ENCODE measurements at places on chromosomes 16 and 17. TPM values are rescaled to one million over a fixed set of nuclear protein-coding genes. Genes with fewer than 3 reads are reported as not detected.

ITGB4 gene
- 100 TPM for total RNA-seq

DPEP3 gene
- total RNA-seq, result not detected

GRCh38 chr17:15442311-15443180 is 24.9 kb downstream of the CDRT4 start:
- no peak overlapping the region for H3K27ac ChIP-seq
- H3K4me1 ChIP-seq, result no peaks in the 10 kb centered on the region
- no peaks in the 10 kb centered on the region for H3K36me3 ChIP-seq
- no peak for DNase-seq

- DNase-seq, result no peak
- H3K36me3 ChIP-seq, result no peaks in the 10 kb centered on the region
- no peak overlapping the region for H3K4me3 ChIP-seq
- H3K4me1 ChIP-seq, result no peaks in the 10 kb centered on the region
- no peak overlapping the region for H3K27ac ChIP-seq
- no peaks in the 10 kb centered on the region for H3K27me3 ChIP-seq
These were observed 40.2 kb upstream of the PLCG2 start for GRCh38 chr16:81738783-81739496.

- H3K4me1 ChIP-seq, result peaks cover 13% of the 10 kb centered on the region
- no peak for DNase-seq
- no peaks in the 10 kb centered on the region for H3K27me3 ChIP-seq
- no peak overlapping the region for H3K4me3 ChIP-seq
- H3K36me3 ChIP-seq, result peaks cover 8% of the 10 kb centered on the region
These were observed 2.8 kb downstream of the HAGH start for GRCh38 chr16:1823821-1824220.

EFNB3 gene
- 2.5 TPM for total RNA-seq

TP53TG3B gene
- total RNA-seq, result 0.18 TPM

DNA sequence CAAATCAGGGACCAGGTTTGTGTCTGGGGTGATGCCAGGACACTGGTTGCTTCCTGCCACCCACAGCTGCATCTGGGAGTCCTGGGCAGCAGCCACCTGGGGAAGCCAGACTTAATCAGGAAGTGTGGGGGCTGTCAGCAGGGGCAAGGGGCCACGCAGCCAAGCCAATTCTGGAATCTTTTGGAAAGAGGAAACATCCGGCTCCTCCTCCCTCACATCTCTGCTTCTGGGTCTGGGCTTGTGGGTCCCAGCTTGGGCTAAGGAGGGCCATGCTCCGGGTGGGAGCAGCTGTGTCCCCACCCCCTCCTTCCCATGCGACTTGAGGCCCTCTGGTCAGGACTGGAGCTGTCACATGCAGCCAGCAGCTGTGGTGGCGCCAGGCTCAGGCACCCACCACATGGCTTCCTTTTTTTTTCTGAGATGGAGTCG is 37.0 kb upstream of the CCDC182 start:
- DNase-seq, result no peak
- peaks cover 11% of the 10 kb centered on the region for H3K27me3 ChIP-seq
- H3K36me3 ChIP-seq, result no peaks in the 10 kb centered on the region
- no peaks in the 10 kb centered on the region for H3K4me1 ChIP-seq

GRCh38 chr17:55347341-55347740 is 74.3 kb downstream of the MMD start:
- H3K4me1 ChIP-seq, result no peaks in the 10 kb centered on the region
- DNase-seq, result no peak
- H3K4me3 ChIP-seq, result no peak overlapping the region
- H3K27ac ChIP-seq, result no peak overlapping the region
- H3K36me3 ChIP-seq, result no peaks in the 10 kb centered on the region
- no peaks in the 10 kb centered on the region for H3K27me3 ChIP-seq

OTOA gene
- not detected for total RNA-seq

DNA sequence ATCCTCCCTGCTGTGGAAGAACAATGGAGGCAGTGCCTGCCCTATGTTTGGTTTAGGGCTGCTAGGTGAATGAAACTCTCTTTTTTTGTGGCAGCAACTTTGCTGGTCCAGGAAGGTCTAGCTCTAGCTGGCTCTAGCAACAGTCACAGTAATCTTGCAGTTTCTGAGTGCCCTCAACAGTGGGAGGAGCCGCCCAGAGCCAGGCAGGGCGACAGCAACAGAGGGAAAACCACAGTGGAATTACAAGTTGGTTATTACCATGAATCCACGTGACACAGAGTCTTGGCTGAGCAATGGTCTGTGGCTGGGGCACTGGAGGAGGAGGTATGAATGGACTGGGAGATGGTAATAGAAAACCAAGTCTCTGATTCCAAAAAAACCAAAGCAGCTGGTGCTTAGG is 10.3 kb downstream of the HSPB9 start:
- no peak overlapping the region for H3K4me3 ChIP-seq
- H3K36me3 ChIP-seq, result peaks cover 2% of the 10 kb centered on the region
- no peaks in the 10 kb centered on the region for H3K27me3 ChIP-seq
- H3K4me1 ChIP-seq, result peaks cover 18% of the 10 kb centered on the region

SYCE1L gene
- total RNA-seq, result 4.5 TPM

DNA sequence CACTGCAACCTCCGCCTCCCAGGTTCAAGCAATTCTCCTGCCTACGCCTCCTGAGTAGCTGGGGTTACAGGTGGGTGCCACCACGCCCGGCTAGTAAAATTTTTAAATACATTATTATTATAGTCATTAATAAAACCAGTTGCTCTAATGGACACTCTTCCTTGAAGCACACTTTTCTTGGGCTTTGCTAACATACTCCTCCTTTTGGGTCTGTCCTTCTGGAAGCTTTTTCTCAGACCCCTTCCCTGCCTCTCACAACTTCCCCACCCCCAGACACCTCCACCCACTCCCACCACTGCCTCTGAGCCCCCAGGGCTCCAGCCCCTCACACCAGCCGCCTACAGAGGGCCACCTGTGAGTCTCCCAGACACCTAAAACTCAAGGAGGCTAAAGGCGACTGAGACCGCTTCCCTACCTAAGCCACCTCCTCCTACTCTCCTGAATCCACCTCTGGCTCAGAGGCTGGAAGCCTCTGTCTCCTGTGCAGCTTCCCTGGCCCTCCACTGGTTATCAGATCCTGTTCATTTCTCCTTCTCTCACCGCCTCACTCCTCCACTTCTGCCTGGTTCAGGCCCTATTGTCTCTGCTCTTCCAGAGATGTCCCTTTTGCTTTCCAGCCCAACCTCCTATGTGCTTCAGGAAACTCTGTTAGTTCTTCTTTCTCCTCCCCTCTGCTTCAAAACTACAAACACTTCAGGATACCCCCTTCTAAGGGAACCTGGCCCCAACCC is 2.1 kb upstream of the CUEDC1 start:
- H3K4me3 ChIP-seq, result no peak overlapping the region
- H3K27me3 ChIP-seq, result no peaks in the 10 kb centered on the region
- peaks cover 53% of the 10 kb centered on the region for H3K4me1 ChIP-seq
- peak overlapping the region; percentile 63 for H3K27ac ChIP-seq

DNA sequence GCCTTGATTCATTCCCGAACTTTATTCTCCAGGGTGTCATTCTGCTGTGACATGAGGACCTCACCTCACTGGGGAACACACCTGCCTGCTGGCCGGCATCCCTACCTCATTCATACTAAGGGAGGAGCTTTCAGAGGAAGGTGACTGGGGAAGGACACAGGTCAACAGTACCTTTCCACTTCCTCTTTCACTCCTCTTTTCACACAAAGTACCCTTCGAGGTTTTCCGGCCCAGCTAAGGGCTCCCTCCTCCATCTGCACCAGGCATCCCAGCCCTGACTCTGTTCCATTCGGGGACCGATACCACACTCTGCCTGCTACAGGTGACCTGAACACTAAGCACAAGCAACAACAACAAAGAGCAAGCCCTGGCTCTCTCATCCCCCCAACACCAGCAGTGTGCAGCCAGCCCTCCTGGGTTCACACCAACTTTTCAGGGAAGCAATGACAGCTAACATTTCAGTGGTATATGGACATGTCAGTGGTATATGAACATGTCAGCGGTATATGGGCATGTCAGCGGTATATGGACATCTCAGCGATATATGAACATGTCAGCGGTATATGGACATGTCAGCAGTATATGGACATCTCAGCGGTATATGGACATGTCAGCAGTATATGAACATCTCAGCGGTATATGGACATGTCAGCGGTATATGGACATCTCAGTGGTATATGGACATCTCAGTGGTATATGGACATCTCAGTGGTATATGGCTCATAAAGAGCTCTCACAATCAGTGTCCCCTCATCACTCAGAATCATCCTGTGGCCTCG is 16.0 kb downstream of the TRIM25 start:
- no peak overlapping the region for H3K27ac ChIP-seq
- no peaks in the 10 kb centered on the region for H3K4me1 ChIP-seq
- no peaks in the 10 kb centered on the region for H3K27me3 ChIP-seq
- no peak overlapping the region for H3K4me3 ChIP-seq
- peaks cover 10% of the 10 kb centered on the region for H3K36me3 ChIP-seq

- peaks cover 4% of the 10 kb centered on the region for H3K4me1 ChIP-seq
- H3K27me3 ChIP-seq, result no peaks in the 10 kb centered on the region
These were observed 14.8 kb downstream of the TLE7 start for GRCh38 chr16:71426880-71427615.

MPO gene
- not detected for total RNA-seq

HASPIN gene
- total RNA-seq, result 10.6 TPM

DNA sequence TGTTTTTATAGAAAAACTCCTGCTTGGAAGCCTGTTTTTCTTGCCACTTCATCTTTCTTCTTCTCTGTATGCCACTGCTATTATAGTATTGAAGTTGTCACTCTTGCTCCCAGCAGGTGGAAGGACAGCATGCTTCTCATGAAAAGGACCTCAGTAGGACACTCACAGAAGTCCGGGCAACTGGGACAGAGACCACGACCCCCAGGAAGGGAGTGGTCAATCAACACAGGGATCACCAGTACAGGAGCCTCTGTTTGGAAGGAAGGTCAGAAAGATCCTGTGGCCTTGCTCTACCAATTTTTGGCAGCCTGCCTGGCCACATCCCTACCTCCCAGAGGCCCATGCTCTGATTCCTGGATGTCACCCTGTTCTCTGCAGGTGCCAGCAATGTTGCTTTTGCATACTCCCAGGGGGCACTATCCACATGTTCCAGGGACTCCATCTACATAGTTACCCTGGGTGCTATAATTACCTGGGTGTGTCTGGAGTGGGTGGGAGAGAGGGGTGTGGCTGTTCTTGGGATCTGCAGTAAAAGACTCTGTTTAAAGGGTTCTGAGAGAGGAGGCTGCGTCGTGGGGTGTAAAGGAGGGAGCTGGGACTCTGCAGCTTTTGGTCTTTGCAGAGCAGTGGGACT is 13.7 kb upstream of the AKAP10 start:
- no peak overlapping the region for H3K27ac ChIP-seq
- H3K27me3 ChIP-seq, result no peaks in the 10 kb centered on the region
- H3K4me3 ChIP-seq, result no peak overlapping the region
- no peak for DNase-seq

DNA sequence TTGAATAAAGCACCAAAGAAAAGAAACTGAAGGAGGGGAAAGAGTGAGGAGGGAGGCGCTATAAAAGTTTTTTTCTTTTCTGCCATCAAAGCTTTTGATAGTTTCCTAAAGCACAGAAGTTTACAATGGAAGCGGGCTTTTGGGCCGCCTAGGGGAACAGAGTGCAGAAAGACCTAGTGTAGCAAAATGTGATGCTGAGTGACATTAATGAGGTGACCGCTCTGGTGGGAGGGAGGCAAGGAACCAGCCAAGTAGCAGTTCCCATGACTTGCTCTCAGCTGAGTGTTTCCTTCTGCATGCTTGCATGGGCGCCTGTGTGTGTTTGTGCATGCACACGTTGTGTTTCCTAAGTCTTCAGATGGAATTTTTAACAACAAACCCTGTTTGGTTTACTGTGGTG is 15.5 kb downstream of the MSI2 start:
- H3K27me3 ChIP-seq, result no peaks in the 10 kb centered on the region
- no peaks in the 10 kb centered on the region for H3K36me3 ChIP-seq
- H3K4me1 ChIP-seq, result no peaks in the 10 kb centered on the region
- no peak for DNase-seq
- H3K4me3 ChIP-seq, result no peak overlapping the region
- no peak overlapping the region for H3K27ac ChIP-seq

SOST gene
- not detected for total RNA-seq

CTRB1 gene
- total RNA-seq, result 2.7 TPM

GRCh38 chr17:2418572-2418971 is 17.7 kb upstream of the MNT start:
- H3K27me3 ChIP-seq, result no peaks in the 10 kb centered on the region
- H3K36me3 ChIP-seq, result peaks cover 2% of the 10 kb centered on the region
- no peaks in the 10 kb centered on the region for H3K4me1 ChIP-seq
- no peak overlapping the region for H3K4me3 ChIP-seq
- H3K27ac ChIP-seq, result no peak overlapping the region

GRCh38 chr17:78408476-78409050 is 30.1 kb downstream of the PGS1 start:
- DNase-seq, result no peak
- no peaks in the 10 kb centered on the region for H3K27me3 ChIP-seq
- no peak overlapping the region for H3K27ac ChIP-seq

ARHGDIA gene
- total RNA-seq, result 420 TPM

KRTAP4-3 gene
- total RNA-seq, result not detected

GRCh38 chr17:38729886-38730525 is at the start of gene CISD3:
TSS of gene CISD3 (plus strand) at chr17:38730341. CDS start at chr17:38730359, 18 bp downstream.
- H3K4me3 ChIP-seq, result peak within 1 kb of the TSS; percentile 83
- no peaks in the 10 kb centered on the region for H3K27me3 ChIP-seq
- H3K4me1 ChIP-seq, result peaks cover 32% of the 10 kb centered on the region
- no peaks in the 10 kb centered on the region for H3K36me3 ChIP-seq
- H3K27ac ChIP-seq, result peak within 1 kb of the TSS; percentile 90

DNA sequence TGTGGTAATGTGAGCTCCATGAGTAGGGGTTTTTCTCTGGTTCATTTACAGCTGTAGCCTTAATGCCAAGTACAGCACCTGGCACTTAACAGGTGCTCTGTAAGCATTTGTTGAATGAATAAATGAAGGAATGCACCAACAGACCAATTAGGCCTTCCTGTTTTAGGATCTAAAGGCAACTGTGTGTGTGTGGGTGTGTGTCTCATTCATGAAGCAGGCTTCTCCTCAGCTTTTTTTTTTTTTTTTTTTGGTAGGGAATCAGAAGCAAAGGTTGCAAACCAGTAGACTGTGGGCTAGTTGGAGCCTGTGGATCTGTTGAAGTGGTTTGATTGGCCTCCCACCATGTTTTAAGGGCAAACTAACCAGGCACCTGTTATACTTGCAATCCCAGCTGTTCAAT is 48.1 kb downstream of the HS3ST2 start:
- H3K27ac ChIP-seq, result no peak overlapping the region
- no peaks in the 10 kb centered on the region for H3K4me1 ChIP-seq
- H3K4me3 ChIP-seq, result no peak overlapping the region

Data from Panc1 (cell line).